ENCODE measurements at places on chromosomes 13 and 19.
A peak's percentile ranks its signal among the peaks of the same experiment; 100 is the strongest.

GRCh38 chr13:40664350-40665125, 1.9 kb downstream of the FOXO1 start:
- DNase-seq, result peak; percentile 58

GRCh38 chr13:28557725-28558520, 63.0 kb upstream of the FLT1 start:
- DNase-seq, result no peak

DNA sequence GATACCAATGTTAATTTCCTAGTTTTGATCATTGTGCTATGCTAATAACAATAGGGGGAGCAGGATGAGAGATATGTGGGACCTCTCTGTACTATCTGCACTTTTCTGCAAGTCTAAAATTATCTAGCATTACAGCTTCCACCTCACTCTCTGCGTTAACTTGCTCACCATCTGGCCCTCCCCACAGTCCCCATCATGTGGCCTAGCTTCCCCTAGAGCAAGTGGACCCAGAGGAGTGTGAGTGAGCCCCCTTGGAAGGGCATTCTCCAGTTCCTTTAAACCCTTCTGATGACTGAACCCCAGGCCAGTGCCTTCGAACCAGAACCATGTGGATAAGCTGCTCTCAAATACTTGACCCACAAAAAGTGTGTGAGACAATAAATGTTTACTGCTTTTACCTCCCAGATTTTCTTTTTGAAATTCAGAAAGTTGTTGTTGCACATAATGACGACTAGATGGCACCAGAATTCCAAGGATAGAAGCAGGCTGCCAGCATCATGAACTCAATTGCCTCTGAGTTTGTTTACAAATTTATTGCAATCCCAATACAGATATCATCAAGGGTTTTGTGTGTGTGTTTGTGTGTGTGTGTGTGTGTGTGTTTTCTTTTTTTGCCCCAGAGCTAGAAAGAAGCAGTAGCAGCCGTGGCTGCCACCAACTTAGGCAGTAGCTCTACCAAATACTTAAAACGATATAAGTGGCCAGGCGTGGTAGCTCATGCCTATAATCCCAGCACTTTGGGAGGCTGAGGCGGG, 49.0 kb upstream of the ZNF780A start:
- no peak for DNase-seq

GRCh38 chr13:76715621-76716020, 170.6 kb downstream of the KCTD12 start:
- no peak for DNase-seq

DNA sequence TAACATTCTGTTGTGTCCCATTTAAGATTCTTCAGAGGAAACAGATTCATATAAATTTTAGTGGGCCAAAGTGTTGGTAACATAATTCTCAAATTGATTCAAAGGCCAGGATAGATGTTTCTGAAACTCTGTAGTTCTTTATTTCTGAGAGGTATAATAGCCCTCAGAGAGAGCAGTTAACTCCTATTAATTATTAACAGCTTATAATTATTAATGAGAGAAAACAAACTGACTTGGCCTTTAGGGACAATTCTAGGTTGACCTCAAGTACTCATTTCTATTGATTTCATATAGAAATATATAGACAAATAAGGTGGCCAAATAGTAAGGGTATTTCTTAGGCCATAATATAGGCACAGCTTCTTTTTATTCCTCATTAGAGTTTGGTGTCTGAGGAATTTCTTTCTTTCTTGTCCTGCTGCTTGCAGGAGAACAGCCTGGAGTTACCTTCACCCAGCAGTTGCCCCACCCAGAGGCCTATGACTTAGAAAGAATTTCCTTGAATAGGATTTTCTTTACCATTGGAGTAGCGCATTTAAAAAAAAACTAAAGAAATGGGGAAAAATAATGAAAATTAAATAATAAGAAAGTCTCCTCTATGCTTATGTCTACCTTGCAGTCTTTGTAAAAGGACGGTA, 1430.1 kb upstream of the SPRY2 start:
- DNase-seq, result no peak

DNA sequence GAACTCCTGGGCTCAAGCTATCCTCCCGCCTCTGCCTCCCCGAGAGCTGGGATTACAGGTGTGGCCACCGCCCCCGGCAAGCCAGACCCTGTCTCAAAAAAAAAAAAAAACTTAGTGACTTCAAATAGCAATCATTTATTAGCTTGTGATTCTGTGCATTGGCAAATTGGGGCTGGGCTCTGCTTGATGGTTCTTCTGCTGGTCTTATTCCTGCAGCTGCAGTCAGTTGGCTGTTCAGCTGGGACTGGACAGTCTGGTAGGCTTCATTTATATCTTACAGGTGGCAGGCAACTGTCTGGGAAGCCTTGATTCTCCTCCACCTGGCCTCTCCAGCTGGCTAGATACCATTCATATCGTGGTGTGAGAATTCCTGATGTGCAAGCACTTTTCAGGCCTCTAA, 7.4 kb downstream of the DHDH start:
- DNase-seq, result no peak

DNA sequence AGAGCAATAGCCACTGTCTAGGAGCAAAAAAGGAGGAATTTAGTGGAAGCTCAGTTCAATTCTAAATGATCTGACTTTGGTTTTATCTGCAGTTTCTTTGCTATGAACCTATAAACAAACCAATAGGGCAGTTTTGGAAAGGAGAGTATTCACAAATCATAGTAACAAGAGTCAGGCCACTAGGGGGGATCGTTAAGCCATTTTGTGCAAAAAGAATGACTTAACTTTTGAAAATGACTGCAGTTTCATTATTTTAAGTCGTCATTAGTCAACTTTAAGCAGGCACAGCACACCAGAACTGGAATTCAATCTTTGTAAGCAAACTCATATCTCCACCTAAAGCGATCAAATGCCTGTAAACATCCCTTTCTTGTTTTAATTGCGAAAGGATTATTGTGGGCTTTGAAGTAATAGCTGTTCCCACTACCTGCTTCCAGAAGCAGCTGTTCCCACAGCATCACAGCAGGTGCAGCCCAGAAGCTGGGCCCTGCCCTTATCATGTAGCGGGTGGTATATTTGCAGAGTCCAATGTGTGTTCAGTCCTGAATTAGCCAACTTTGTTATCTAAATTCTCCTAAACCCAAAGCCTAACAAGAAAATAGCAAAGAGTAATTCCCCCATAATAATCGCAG, 51.5 kb downstream of the SOX21 start:
- no peak for DNase-seq

DNA sequence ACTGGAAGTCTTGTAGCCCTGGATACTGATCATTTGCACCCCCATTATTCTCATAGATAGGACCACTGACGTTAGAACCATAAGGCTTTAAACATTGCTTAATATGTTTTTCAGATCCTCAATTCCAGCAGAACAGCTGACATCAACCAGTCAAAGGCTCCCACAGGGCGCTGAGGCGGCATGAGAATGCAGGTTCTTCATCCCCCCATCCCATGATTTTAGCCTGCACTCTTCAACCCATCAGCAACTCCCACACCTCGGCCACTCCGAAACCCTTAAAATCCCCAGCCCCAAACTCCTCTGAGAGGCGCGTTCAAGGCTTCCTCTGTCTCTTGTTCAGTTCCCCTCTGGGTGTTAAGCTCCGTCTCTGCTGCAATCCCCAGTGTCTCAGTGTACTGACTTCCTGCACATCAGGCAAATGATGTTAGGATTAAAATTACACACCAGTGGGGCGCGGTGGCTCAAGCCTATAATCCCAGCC, 24.3 kb upstream of the LAMP1 start:
- no peak for DNase-seq

Data from activated CD4-positive, alpha-beta T cell treated with anti-CD3 and anti-CD28 coated beads, Interleukin-2, amount 50 U/mL, for 4 hours (primary cell).